ENCODE measurements at places on chromosomes 1 and 21. TPM values are rescaled to one million over a fixed set of nuclear protein-coding genes. Genes with fewer than 3 reads are reported as not detected.

DNA sequence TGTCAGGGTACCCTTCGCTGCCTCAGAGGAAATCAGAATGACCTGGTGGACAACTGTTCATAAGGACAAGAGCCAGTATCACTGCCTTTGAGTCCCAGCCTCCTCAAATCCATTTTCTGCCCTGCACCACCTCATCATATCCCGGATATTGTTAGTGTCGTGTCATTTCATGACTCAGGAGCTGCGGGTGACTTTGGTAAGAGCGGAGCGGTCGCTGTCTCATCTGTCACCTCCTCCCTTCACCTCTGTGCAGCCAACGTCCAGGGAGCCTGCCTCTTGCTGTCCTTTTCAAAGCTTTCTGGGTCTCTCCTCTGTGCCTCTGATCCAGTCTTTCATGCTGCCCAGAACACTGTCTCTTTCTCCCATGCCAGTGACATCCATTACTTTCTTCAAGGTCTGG, 7.0 kb upstream of the C1orf198 start:
- no peak for DNase-seq

DNA sequence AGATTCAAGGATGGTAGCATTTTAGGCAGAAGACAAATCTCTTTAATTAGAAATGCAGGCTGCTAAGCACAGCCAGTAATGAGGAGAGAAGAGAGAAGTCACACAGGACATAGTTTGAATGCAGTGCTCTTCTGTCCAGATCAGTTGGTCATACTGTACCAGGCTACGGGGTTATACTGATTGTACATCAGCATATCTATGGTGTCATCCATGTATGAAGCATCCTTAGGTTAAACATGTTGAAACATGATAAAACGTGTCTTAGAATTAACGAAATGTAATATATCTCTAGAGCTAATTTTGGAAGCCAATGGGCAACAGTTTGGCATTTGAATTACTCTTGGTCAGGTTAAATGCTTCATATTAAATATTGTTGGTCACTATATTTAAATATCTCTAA, 199.1 kb downstream of the RYR2 start:
- no peak for DNase-seq

DNA sequence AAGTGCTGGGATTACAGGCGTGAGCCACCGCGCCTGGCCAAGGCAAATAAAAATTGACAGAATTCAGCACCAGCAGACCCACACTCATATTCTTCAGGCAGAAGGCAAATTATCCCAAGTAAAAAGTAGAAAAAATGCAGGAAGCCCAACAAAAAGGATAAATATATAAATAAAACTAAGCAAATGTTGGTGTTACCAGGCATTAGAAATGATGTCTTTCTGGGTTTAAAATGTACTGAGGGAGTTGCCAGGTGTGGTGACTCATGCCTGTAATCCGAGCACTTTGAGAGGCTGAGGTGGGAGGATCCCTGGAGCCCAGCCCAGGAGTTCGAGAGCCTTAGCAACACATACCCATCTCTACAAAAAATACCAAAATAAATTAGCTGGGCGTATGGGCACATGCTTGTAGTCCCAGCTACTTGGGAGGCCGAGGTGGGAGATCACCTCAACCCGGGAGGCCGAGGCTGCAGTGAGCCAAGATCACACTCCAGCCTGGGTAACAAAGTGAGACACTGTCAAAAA, 6.3 kb downstream of the INTS11 start:
- no peak for DNase-seq

The DMAP1 gene
- 77.4 TPM for polyA plus RNA-seq

The SELP gene
- polyA plus RNA-seq: 4.4 TPM

The LRRC7 gene
- 14.2 TPM for polyA plus RNA-seq

- DNase-seq: no peak
These were observed 79.9 kb downstream of the DMRTA2 start for GRCh38 chr1:50343323-50343722.

- DNase-seq: peak; percentile 84
These were observed 500.4 kb downstream of the PTPRU start for GRCh38 chr1:29736582-29737188.

DNA sequence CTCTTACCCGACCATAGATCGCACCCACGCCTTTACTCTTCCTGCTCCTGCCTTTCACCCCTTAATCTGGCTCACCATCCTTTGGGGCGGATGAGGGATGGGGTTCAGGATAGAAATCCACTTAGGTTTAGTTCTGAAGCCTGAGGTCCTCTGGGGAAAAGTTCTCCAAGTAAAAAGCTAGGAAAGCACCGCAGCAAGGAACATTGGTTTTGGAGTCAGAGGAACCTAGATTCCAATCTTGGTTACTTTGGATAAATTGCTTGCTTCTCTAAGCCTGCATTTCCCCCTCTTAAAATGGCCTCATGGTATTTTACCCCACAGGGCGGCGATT, 988 bp upstream of the ASAP3 start:
- no peak for DNase-seq

The FMO5 gene
- polyA plus RNA-seq: 10.5 TPM

DNA sequence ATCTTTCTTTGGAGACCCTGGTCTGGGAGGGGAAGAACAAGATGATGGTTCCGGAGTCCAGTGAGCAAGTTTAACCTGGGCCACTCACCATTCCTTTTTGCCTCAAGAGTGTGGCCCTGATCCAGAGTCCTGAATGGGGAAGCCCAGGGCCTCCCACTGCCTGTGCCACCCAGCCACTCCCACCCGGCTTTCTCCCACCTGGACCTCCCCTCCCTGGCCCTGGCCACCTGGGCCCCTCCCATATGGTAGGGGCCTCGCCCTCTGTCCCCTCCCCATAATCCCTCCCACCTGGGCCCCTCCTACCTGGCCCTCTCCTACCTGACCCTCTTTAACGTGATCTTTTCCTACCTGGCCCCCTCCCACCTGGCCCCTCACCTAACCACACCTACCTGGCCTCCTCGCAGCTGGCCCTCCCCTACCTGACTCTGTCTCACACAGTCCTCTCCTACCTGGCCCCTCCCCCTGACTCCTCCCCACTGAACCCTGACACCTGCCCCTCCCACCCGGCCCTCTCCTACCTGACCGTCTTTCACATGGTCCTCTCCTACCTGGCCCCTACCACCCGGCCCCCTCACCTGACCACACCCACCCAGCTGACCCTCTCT, 220.7 kb upstream of the VAMP3 start:
- no peak for DNase-seq

GRCh38 chr1:16491056-16491675, 22.9 kb downstream of the RNU1-1 start:
- no peak for DNase-seq

The FAM131C gene
- polyA plus RNA-seq: 1.3 TPM

The FCGR3A gene
- 1.1 TPM for polyA plus RNA-seq

The AMY1B gene
- polyA plus RNA-seq: not detected

The CRYAA gene
- polyA plus RNA-seq: 0.22 TPM

Data from left kidney (tissue), 8 donors.